ENCODE measurements at places on chromosomes 2 and 18.

- DNase-seq, result no peak
These were observed 23.9 kb downstream of the EFR3B start for GRCh38 chr2:25065768-25066167.

DNA sequence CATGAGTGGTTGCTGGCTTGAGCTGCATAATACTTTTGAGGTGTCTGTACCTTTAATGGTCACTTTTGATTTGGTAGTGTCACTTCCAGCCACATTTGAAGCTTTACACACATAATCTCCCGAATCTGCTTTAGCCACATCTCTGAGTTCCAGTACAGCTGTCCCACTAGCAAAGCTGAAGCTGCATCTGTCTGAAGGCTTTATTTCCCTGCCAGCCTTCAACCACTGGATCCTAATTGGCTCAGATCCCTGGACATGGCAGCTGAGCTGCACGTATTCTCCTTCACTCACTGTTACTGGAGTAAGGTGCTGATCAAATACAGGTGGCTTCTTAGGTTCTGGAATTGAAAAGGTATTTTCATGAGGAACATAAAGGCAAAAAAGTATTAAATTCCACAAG is 99.7 kb downstream of the TTN start:
- no peak for DNase-seq

GRCh38 chr18:54946149-54946581 is 13.1 kb downstream of the CCDC68 start:
- DNase-seq, result no peak

DNA sequence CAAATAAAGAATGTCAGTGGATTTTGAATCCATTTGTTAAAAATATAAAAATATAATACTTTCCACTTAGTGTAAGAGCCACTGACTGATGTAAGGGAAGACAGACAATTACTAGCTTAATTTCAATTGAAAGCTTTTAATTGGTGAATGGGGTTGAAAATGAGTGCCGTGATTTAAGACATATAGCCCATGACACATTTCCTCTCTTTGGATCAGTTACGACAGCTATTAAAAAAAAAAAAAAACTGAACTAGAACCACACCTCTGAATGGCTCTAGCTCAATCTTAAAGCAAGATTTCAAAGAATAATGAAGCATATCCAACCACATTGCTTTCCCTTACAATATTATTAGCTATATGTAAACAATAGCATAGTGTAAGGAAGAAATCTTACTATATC is 44.0 kb downstream of the CIB4 start:
- no peak for DNase-seq

DNA sequence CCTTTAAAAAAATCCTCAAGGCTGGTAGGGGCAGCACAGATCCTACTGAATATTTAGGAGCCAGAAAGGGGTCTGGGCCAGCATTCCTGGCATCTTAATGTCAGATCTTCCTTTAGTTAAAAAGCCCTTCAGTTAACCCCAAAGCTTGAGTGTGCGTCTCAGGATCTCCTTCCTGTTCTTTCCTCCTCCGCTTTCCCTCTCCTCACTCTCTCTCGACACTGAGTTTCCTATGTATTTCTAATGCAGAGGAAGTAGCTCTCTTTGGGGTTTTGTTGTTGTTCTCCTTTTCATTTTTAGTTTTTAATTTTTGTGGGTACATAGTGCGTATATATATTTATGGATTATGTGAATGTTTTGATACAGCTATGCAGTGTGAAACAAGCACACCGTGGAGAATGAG is 109.9 kb upstream of the COPS8 start:
- no peak for DNase-seq

DNA sequence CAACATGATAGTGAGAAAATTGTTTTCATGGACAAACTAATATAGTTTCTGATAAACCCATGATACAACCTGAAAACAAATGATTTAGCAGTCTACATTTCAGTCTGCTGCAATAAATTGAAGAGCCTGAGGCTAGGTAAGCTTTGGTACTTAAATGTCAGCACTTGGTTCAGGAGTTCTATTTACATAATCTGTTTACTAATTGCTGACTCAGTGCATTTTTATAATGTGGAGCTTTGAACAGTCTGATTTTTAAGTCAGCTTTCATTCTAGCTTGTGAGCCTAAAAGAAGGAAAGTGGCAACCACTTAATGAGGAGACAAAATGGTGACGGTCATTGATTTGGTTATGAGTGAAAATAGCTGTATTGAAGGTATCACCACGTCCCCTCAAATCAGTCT is 488.6 kb downstream of the CPS1 start:
- no peak for DNase-seq
